Endodermal cell (in vitro differentiated cells): ENCODE measurements at places on chromosomes 2 and 18.

DNA sequence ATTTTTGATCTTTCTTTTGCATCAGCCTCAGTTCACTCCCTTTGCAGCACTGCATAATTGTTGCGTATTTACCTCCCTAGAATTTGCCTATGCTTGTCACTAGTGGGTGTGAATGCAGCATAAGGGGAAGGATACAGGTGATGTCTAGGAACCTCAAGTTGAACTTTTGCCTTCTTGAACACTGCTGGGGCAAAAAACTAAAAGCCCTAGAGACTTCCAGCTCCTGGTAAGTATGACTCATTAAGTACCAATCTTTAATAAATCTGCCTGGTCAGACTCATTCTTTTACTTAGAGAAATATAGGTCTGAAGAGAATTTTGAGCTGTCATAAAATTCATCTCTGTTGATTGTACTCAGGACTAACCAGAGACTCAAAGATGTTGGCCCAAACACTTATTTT is 547.3 kb upstream of the FANCL start:
- H3K27me3 ChIP-seq = no peaks in the 10 kb centered on the region
- no peak overlapping the region for H3K27ac ChIP-seq
- H3K4me1 ChIP-seq = no peaks in the 10 kb centered on the region
- H3K36me3 ChIP-seq = no peaks in the 10 kb centered on the region
- no peak overlapping the region for H3K4me3 ChIP-seq

GRCh38 chr2:10091182-10091888 is 11.1 kb upstream of the CYS1 start:
- H3K4me1 ChIP-seq = peaks cover 4% of the 10 kb centered on the region
- H3K4me3 ChIP-seq = no peak overlapping the region
- no peaks in the 10 kb centered on the region for H3K27me3 ChIP-seq
- DNase-seq = no peak
- no peaks in the 10 kb centered on the region for H3K36me3 ChIP-seq

DNA sequence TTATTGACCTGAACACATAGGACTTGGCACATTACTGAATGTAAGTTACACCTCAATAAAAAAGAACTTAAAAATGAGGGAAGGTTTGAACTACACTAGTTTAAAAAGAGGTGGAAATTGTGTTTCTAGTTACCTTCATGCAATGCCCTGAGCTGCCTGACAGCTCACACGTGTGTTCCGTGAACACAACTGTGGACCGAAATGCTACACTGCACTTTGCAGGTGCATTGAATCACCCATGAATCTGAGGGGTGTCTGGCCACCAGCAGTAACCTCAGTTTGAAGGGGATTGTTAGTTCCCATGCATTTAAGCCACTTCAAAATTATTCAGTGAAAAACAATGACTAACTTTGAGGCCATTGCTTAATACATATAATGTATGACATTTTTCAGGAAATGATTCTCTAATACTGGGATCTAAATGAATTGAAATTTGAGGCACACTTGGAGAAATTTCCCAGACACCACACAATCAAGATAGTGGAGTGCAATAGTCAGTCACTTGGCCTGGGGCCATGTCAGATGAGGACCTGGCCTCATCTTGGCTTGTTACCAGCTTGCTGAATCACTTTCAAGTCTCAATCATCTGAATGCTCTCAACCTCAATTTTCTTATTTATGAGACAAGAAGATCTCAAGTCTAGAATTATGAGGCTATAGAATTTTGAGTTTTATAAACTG is 59.3 kb downstream of the MYL12B start:
- H3K4me1 ChIP-seq = no peaks in the 10 kb centered on the region
- H3K36me3 ChIP-seq = no peaks in the 10 kb centered on the region
- no peak overlapping the region for H3K4me3 ChIP-seq
- no peak overlapping the region for H3K27ac ChIP-seq

GRCh38 chr2:16060125-16060935 is 120.0 kb downstream of the MYCN start:
- no peak overlapping the region for H3K4me3 ChIP-seq
- H3K36me3 ChIP-seq = no peaks in the 10 kb centered on the region

DNA sequence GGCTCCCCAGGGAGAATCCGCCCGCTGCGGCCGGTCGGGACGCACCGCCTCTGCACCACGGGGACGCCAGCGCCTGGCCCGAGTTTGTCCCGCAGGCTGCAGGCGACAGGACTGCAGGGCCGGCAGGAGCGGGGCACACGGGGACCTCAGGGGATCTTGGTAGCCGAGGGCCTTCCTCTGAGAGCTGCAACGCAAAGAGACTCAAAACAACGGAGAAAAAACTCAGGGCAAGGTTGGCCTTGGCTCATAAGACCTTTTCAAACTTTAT is 79.7 kb downstream of the ARHGEF4 start:
- H3K27ac ChIP-seq = no peak overlapping the region
- no peak overlapping the region for H3K4me3 ChIP-seq
- no peaks in the 10 kb centered on the region for H3K4me1 ChIP-seq
- no peak for DNase-seq
- H3K27me3 ChIP-seq = no peaks in the 10 kb centered on the region

DNA sequence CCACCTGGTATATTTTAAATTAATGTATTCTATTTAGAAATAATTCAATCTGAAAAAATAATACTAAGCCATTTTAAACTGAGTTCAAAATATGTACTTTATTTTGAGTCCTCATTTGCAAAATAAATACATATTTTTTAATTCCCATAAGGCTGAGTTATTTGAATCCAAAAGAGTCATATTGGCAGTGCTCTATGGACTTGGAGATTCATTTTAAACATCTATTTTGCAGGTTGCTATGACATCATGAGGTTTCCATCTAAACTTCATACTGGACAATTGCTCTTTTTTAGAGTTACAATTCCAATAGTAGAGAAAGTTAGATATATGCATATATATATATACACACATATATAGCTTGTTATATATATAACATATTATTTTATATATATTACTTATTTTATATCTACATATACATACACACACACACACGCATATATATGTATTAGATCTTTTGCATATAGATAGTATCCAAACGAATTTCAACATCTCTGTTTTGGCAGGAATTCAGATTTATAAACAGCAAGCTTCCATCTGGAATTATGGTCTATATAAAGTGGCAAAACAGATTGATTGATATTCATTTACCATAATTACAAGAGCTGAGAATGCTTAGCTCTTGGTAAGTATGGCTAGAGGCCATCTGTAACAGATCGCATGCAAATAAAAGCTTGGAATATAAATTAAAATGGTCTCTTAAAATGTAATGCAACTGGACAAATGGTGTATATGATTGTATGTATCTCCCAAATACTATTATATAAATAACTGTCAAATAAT is 34.9 kb downstream of the NOL4 start:
- H3K27ac ChIP-seq = no peak overlapping the region
- no peaks in the 10 kb centered on the region for H3K27me3 ChIP-seq
- no peak overlapping the region for H3K4me3 ChIP-seq
- H3K4me1 ChIP-seq = no peaks in the 10 kb centered on the region
- DNase-seq = no peak

- peak overlapping the region; percentile 38 for H3K4me3 ChIP-seq
- no peaks in the 10 kb centered on the region for H3K36me3 ChIP-seq
- DNase-seq = no peak
- peaks cover 7% of the 10 kb centered on the region for H3K27me3 ChIP-seq
- H3K4me1 ChIP-seq = no peaks in the 10 kb centered on the region
- no peak overlapping the region for H3K27ac ChIP-seq
Measured at GRCh38 chr2:170121689-170122088, 56.3 kb upstream of the MYO3B start.

- no peaks in the 10 kb centered on the region for H3K36me3 ChIP-seq
- H3K4me3 ChIP-seq = no peak overlapping the region
Measured at GRCh38 chr2:42510191-42510590, 16.4 kb upstream of the KCNG3 start.

DNA sequence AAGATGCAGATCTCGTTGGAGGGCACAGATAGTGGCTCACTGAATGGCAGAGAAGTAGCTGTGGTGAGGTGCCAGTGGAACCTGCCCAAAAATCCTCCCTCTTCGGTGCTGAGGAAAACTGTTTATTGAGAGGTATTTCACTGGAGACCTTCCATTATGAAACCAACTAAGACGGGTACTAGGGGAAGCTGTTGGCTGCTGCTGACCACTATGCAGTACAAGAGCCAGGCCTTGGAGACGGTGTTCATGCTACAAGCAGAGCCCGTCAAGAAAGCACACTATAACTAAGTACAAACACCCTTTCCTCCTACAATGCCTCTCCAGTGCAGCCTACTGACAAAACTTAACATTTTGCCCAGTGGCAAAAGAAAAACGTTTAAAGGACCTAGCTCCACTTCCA is 4.6 kb downstream of the ARL5A start:
- DNase-seq = no peak
- H3K27me3 ChIP-seq = no peaks in the 10 kb centered on the region
- no peak overlapping the region for H3K27ac ChIP-seq
- peak overlapping the region; percentile 24 for H3K4me3 ChIP-seq

DNA sequence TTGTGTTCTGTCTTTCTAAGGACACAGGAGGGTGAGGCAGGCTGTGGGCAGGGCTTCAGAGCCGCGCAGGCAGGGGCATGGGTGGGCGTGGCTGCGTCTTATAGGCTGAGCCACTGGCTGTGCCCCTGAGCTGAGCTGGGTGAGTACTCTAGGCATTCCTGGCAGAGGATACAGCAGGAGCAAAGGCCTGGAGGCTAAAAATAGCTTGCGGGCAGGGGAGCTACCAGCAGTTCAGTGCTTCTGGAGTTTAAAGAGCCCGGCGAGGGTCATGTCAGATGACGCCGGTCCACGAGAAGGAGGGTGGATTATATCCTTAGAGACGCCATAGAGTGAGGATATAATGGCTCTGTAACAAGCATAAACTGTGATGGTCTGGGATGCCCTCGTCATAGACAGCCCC is 31.5 kb upstream of the PDIA6 start:
- H3K4me3 ChIP-seq = no peak overlapping the region
- H3K4me1 ChIP-seq = peaks cover 5% of the 10 kb centered on the region
- DNase-seq = peak; percentile 89
- H3K36me3 ChIP-seq = no peaks in the 10 kb centered on the region

DNA sequence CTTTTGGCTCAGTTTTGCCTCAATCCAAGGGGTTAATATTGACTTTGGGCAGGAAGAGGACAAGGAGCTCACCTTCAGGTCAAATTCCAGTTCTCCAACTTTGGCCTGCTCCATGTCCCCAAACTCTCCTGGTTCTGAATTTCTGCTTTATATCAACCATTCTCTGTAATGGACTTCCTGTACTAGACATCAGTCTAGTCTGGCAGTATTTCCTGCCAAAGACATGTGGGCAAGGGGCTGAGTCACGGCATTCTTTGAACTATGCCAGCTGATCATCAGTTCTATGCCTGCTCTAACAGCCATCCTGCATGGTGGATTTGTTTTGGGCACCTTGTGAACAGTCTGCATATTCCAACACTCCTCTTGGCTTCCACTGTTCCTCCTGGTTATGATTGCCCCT is 199.4 kb downstream of the ZEB2 start:
- H3K27ac ChIP-seq = no peak overlapping the region
- H3K4me3 ChIP-seq = no peak overlapping the region
- no peaks in the 10 kb centered on the region for H3K27me3 ChIP-seq
- no peak for DNase-seq

- no peak for DNase-seq
- H3K4me3 ChIP-seq = no peak overlapping the region
- peaks cover 7% of the 10 kb centered on the region for H3K4me1 ChIP-seq
- H3K27ac ChIP-seq = no peak overlapping the region
Measured at GRCh38 chr2:27776097-27776496, 4.6 kb downstream of the MRPL33 start.
